A172 (cell line): ENCODE measurements at places on chromosomes 2 and 18.

- no peak for DNase-seq
These were observed 242.5 kb downstream of the CYP26B1 start for GRCh38 chr2:71905205-71905604.

- no peak for DNase-seq
These were observed 2.5 kb upstream of the SFT2D3 start for GRCh38 chr2:127698553-127699355.

- no peak for DNase-seq
These were observed 125.9 kb upstream of the RNF152 start for GRCh38 chr18:62018759-62019041.

DNA sequence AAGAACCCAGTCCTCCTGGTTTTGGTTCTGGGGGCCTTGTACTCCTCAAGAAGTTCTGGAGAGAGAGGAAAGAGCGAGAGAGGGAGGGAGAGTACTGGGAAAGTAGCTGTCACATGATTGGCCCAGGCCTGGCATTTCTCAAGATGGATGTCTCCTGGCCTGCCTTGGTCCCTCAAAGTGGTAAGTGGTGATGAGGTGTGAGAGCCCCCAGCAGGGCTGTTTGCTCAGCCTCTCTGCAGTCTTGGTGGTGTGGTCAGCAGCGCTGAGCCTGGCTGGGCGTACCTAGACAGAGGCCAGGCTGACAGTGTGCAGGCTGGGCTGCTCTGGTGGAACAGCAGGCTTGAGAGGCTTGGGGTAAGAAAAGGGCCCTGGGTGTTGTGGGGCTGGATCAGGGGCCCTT is 2.5 kb downstream of the SPEG start:
- DNase-seq, result no peak

GRCh38 chr2:5370158-5370557 is 322.0 kb upstream of the SOX11 start:
- no peak for DNase-seq
